Hippocampal formation (tissue), 2 donors: ENCODE measurements at places on chromosomes 12 and 14.

GRCh38 chr14:83594874-83595273 is 1935.1 kb upstream of the FLRT2 start:
- DNase-seq: no peak

DNA sequence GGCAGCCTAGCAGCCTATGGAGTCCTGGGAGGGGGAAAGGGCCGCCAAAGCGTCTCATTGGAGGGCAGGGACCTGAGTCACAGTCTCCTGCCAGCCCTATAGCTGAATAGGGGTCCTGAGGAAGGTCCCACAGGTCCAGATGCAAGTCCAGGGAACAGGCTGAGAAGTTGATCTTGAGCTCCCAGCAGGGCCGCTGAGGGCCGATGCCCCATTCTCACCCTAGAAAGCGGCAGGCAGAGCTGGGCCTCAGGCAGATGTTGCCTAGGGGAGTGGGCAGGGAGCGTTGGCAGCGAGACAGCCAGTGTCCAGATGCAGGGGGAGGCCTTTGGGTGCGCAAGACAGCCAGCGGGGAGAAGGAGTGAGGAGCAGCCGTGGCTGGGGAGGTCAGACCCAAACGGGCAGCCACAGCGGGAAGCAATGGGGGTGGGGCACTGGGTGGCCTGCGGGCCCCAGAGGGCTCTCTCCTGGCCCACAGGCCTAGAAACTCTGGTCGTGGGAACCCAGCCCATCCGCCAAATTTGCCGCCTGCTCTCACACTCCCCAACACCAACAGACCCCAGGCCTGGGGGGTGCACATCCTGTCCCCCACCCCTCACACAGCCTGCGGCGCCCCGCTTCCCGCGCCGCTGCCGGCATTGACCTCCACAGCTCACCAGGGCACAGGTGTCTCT is 1.1 kb downstream of the HDAC7 start:
- no peak for DNase-seq

DNA sequence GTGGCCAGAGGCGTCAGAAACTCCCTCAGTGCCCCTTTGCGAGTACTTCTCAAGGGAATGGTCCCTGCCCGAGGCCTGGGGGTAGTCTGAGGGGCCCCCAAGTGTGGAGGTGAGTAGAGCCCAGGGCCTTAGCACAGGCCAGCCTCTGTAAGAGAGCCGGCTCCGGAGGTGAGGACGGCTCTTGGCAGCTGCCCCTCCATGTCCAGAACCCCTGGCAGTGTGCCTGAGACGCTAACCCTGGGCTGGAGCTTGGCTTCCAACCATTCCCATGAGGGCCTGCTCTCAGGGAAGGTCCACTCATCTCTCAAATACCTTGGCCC is 61.7 kb downstream of the PRMT8 start:
- no peak for DNase-seq

DNA sequence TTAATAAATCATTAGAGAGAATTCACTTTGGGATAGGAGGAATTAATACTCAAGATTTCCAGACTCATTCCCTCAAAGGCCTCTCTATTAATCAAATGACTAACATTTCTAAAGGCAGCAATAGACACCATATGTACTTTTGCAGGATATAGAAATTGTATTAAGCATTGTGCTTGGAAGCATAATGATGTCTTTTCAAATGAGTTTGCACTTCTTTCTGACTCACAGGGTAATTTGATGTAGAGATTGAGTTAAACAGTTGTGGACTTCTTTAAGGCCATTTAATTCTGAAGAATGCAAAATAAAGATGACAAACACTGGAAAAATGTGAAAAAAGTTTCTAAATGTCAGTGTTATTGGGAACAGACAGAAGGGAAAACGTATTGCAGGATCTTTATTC is 63.4 kb upstream of the CSRP2 start:
- DNase-seq: no peak

DNA sequence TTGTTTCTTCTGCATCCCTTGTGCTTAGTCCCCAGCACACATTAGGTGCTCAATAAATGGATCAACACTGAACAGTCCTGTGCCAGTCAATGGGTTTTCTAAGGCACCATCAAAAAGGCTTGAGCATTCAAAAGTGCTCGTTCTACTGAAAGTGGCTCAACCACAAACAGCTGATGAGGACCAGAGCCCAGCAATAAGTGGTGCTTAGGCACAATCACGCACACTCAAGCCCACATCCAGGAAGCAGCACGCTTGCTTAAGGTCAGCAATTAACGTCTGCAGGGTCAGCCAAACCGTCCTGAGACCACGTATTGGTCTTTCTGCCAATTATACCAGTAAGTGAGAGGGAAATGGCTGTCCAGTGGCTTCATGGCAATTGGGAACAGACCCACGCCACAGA is 56.5 kb downstream of the PRIMA1 start:
- no peak for DNase-seq

GRCh38 chr14:92599811-92600210 is 86.2 kb downstream of the RIN3 start:
- DNase-seq: no peak

- DNase-seq: no peak
These were observed 84.2 kb upstream of the LRIG3 start for GRCh38 chr12:59004456-59004855.

- DNase-seq: no peak
These were observed 11.4 kb upstream of the METAP2 start for GRCh38 chr12:95462551-95462950.
